ENCODE measurements at places on chromosomes 1 and 21. TPM values are rescaled to one million over a fixed set of nuclear protein-coding genes. Genes with fewer than 3 reads are reported as not detected.

REG4 gene
- total RNA-seq, result not detected

C1orf87 gene
- not detected for total RNA-seq

MASP2 gene
- total RNA-seq, result not detected

ZSWIM5 gene
- total RNA-seq, result 0.29 TPM

PLCH2 gene
- total RNA-seq, result not detected

NCSTN gene
- 86.8 TPM for total RNA-seq

SELENBP1 gene
- 49.6 TPM for total RNA-seq

FAM110D gene
- total RNA-seq, result not detected
